ENCODE measurements at places on chromosomes 12 and 14.

- no peak for DNase-seq
Measured at GRCh38 chr14:30710876-30711275, 88.8 kb downstream of the SCFD1 start.

DNA sequence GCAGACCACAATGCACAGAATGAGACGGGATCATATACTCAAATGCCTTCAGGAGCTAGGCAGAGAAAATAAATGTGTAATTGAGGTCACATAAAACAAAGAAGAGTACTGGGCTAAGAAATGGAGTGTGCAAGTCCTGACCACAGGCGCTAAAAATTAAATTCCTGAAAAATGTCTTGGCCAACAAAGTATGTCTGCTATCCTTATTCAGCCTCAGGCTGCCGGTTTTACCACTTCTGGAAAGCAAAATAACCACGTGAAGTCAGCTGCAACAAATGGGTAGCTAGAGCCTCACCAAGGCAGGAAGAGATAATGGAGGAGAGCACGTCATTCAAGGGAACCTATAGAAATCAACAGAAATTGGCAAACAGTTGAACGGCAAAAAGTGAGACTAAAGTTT lies 3.1 kb downstream of the PYGL start:
- DNase-seq = no peak

GRCh38 chr14:65412856-65413738 lies 567 bp downstream of the FUT8 start:
- peak; percentile 3 for DNase-seq

DNA sequence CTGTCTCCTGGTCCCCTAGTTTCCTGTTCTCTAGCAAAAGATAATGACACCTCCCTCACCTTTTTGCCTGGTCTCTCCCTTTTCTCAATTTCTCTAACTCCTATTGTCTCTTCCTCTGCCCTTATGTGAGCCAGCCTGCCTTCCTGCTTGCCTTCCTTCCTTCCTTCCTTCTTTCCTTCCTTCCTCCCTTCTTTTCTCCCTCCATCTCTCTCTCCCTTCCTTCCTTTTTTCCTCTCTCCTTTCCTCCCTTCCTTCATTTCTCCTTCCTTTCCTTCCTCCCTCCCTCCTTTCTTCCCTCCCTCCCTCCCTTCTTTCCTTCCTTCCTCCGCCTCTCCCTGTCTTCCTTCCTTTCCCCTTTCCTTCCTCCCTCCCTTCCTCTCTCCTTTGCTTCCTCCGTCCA lies 45.7 kb upstream of the TBX5 start:
- DNase-seq = no peak

GRCh38 chr12:93591137-93591868 lies 18.8 kb downstream of the SOCS2 start:
- no peak for DNase-seq

DNA sequence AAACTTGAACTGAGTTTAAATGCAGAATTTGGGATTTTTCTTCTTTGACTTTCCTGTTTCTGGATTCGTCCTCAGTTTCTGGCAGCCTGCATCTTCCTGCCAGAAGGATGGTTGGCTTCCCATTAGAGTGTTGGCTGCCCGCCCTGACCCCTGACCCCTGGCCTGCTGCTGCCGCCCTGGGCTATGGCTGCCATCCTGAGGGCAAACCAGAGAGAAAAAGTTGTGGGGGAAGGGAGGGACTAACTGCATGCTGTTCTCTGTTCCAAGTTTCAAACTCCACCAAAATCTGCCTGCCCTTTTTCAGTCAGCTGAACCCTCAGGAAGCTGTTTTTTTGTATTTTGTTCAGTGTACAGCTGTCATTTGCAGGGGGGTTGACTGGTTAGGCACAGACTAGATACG lies 48.4 kb downstream of the FNTB start:
- DNase-seq = no peak

DNA sequence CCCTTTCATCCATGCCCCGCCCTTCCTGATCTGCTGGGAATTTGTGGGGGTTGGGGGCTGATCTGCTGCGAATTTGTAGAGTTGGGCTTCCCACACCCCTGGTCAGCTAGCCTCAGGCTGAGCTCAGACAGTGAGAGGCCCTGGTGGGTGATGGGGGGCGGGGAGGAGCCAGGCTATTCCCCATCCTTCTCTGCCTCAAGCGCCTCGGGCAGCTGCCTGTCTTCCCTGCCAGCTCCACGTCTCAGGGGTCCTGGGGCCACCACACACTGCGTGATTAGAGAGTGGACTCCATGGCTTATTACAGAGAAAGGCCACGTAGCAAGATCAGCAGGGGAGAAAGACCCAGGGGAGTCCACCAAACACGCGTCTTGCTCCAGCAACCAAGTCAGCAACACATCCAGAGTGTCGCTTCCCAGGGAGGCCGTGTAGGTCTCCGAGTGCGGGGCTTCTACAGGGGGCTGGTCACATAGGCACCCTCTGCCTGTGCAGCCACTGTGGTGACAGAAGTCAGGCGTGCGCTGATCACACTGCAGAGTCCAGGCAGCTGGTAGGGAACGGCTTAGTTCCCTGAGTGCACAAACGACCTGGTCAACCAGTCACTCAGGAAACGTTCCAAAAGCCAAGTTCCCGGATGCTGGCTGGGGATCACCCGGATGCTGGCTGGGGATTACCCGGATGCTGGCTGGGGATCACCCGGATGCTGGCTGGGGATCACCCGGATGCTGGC lies 254.4 kb upstream of the SFSWAP start:
- DNase-seq = no peak

GRCh38 chr14:101226265-101226602 lies 322.7 kb upstream of the RTL1 start:
- no peak for DNase-seq

DNA sequence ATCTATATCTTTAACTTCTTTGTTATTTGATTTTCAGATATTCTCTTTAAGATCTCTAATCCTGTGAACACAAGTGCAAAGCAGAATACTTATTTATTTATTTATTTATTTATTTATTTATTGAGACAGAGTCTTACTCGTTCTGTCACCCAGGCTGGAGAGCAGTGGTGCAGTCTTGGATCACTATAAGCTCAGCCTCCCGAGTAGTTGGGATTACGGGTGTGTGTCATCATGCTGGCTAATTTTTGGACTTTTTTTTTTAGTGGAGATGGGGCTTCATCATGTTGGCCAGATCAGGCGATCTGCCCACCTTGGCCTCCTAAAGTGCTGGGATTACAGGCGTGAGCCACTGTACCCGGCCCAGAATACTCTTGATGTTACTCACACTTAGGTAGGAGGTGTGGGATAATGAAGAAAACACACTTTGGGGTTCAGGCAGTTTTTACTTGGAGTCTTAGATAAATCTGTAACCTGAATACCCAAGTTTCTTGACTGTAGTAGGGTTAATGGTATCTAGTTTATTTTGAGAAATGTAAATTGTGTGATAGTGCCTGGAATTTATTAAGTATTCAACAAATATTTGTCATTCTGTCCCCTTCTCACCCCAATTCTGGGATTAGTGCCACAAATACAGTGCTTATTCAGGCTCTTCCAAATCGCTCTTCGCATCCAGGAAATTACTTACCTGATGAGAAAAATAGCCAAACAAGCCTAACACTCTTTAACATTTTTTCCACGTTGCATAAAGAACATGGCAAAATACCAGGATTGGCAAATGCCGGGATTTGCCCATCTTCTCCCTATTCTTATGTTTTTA lies 33.0 kb downstream of the METAP2 start:
- DNase-seq = no peak

DNA sequence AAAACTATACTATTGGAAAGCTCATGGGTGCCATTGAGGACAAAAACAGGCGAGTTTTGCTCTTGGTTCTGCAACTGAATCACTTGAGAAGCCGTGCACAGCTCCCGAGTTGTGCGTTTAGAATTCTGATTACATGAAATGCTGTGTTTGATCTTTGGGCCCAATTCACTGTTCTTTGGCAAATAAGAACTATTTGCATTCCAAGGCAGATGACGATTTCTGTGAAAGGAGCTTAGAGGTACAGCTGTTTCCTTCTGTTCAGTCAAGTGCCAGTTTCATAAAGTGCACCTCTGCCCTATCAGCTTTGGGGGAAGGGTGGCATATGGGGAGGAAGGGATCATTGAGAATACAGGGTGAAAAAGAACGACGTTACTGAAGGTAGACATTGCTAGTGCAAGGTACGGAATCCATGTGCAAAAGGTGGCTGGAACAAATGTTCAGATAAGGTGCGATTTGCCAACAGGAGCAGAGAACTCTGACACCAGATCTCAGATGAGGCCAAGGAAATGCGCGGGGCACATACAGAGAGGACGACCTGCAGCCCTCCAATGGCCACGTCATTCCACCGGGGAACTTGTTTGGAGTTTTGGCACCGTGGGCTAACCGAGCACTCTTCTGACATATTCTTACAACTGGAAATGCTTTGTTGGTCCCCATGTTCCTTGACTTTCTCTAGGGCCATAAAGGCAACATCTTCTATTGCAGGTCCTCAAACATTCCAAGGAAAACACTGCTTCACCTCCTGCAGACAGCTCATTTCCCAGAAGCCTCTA lies 30.1 kb downstream of the TCHP start:
- no peak for DNase-seq

- DNase-seq = no peak
Measured at GRCh38 chr14:36167431-36167830, 9.1 kb downstream of the PTCSC3 start.

GRCh38 chr14:22559041-22559440 lies 30.0 kb downstream of the DAD1 start:
- DNase-seq = no peak

DNA sequence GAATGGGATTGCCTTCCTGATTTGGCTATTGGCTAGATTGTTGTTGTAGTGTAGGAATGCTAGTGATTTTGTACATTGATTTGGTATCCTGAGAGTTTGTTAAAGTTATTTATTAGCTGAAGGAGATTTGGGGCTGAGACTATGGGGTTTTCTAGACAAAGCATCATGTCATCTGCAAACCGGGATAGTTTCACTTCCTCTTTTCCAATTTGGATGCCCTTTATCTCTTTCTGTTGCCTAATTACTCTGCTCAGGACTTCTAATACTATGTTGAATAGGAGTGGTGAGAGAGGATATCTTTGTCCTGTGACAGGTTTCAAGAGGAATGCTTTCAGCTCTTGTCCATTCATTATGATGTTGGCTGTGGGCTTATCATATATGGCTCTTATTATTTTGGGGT lies 265.7 kb upstream of the MGAT4C start:
- DNase-seq = no peak

DNA sequence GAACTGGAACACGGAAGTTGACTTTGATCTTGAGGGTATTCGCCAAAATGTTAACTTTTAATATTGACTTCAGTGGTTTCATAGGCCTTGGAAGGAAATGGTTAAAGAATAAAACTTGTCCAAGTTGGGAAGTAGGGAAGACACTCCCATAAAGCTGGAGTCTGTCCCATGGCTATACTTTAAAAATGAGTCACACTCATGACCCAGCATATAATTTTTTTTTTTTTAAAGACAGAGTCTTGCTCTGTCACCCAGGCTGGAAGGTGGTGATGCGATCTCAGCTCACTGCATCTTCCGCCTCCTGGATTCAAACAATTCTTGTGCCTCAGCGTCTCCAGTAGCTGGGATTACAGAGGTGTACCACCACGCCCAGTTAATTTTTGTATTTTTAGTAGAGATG lies 19.6 kb downstream of the TMPRSS12 start:
- no peak for DNase-seq

- no peak for DNase-seq
Measured at GRCh38 chr14:27750114-27750513, 1016.5 kb upstream of the FOXG1 start.

GRCh38 chr14:32934073-32934880 lies 4.4 kb upstream of the NPAS3 start:
- DNase-seq = no peak

GRCh38 chr14:104752423-104752734 lies 568 bp upstream of the SIVA1 start:
- DNase-seq = no peak

DNA sequence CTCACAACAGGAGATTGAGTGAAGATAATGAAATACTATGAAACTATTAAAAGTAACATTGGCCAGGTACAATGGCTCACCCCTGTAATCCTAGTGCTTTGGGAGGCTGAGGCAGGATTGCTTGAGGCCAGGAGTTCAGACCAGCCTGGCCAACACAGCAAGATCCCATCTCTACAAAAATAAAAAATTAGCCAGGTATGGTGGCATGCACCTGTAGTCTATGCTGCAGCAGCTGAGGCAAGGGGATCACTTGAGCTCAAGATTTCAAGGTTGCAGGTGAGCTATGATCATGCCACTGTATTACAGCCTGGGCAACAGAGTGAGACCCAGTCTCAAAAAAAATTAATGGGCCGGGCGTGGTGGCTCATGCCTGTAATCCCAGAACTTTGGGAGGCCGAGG lies 14.9 kb downstream of the RAD9B start:
- no peak for DNase-seq

GRCh38 chr12:111180426-111181142 lies 188.3 kb downstream of the PHETA1 start:
- DNase-seq = no peak

DNA sequence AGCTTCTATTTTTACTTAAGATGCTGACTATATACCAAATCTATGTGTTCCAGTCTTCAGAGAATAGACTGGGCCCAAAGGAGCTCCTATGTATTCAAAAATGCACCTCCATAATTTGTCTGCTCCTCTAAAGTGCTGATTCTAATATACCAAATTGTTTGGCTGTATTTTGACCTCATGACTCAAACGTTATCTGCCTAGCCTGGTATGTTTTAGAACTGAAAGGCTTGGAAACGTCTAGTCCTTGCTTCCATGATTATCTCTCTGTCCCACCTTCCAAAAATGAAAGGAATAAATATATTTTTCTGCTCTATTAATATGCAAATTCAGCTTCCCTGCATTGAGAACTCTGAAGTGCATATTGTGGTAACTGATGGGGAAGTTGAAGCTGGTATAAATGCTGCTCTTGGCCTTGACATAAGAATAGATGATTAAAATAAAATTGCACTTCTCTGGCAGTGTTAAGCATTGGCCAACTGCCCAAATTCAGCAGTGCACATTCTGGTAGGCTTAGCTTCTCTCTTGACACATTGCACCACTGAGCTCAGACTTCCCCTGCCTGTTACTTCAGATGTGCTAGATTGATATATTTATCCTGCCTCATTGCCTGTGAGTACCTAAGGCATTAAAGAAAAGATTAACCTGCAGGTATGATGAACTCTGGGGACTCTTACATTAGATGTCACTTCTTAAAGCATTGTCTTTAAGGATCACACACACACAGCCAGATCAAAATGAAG lies 882.3 kb downstream of the RPS29 start:
- no peak for DNase-seq

DNA sequence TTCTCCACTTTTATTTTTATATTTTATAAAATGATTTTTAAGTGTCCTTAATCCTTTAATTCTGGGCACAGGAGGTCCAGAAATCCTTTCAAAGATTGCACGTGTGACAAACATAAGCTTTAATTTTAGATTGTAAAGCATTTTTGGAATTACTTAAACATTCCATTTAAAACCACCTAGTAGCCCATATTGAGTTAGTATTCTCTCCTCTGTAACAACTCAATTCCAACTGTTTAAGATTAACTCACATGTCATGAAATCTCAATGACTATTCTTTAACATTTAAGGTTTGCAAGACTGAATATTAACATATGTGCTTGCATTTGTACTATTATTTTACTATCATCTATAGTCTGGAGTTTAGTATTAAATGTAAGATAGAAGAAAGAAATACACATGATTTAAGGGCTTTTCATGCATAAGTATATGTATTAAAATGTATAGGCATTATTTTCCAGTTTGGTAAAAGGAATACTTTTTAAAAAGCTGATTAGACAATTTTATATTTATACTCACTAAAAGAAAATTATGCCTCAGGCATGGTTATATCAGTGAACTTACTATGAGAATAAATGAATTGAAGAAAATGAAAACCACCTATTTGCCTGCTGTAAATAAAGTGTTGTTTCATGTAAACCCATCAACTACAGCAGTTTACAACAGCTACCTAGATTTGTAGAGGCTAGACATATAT lies 776.9 kb downstream of the SLC6A15 start:
- DNase-seq = no peak

All from stimulated activated CD8-positive, alpha-beta memory T cell treated with anti-CD3 and anti-CD28 coated beads, Interleukin-12 subunit alpha, Interleukin-12 subunit beta, amount 100 ng/mL, for 4 hours (primary cell).